ENCODE measurements at places on chromosomes 11 and 22.
A peak's percentile ranks its signal among the peaks of the same experiment; 100 is the strongest.

DNA sequence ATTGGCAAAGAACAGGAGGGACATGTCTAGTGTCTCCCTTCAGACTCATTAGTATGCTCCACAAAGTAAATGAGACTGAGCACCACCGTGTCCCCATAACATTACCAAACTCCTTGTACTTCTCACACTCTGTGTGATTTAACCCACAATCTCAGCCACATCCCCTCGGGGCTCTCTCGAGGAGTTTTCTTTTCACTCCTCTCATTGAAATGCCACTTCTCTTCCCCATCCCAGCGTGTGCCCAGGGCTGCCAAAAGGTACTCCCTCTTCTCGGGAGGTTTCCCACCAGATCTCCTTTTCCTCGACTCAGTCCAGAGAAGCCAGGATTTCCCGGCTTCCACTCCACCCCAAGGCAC lies 1.1 kb downstream of the RBFOX2 start:
- DNase-seq, result no peak

DNA sequence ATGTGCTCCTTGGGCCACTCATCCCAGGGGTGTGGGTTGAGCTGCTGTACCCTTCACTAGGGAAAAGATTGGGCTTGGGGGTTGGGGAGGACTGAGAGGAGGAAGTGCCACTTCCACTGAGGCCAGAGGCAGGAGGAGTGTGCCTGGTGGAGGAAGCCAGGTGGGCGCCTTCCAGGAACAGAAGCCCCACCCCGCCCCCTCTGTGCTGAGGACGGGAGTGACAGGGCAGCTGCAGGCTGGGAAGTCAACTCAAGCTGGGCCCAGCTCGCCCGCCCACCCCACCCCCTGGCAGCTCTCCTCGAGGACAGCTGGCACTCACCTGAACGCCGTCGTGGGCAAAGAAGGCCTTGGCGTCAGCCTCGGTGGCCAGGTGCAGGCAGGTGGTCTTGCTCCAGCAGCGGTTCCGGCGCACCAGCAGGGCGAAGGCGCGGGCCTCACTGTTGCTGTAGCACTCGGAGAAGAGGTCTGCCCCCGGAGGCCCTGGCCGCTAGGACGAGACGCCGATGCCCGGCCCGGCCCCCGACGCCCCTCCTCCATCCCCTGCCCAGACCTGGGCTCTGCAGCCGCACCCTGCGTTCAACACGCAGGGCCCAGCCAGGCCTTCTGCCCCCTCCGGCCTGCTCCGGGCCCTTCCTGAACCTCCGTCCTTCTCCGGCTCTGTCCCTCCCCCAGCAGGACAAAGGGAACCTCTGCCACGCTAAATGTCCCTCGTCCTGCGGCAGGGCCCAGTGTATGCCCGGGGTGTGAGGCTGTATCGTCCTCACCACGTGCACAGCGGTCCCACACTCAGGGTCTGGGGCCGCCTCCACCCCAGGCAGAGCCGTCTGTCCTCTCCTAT lies 13.4 kb downstream of the TSSC4 start:
- DNase-seq, result no peak

- DNase-seq, result no peak
Observed at GRCh38 chr22:17444204-17444504, 74.9 kb downstream of the CECR2 start.

GRCh38 chr11:3169255-3170043 lies 4.3 kb upstream of the OSBPL5 start:
- DNase-seq, result no peak

DNA sequence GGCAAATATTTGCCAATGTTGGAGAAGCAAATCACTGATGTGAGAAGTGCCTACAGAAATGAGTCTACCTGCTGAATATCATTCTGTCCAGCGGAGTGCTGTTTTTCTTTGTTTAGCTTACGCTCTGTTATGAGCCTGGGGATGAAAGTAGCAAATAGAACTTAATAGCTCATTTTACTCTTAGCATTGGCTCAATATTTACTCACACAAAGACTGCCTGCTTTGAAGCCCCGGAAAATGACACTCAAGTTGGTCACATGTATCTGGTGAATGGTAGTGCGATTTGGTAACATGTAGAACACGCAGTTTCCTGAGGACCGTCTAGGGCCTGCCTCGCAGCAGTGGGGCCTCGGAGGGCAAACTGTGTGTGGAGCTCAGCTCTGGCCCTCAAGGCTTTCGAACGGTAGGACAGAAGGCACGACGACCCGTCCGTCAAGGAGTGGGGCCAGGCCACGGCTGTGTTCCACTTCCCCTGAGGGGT lies 38.9 kb downstream of the TBC1D22A start:
- no peak for DNase-seq

- no peak for DNase-seq
Observed at GRCh38 chr11:119347242-119347641, 737 bp upstream of the MFRP start.

DNA sequence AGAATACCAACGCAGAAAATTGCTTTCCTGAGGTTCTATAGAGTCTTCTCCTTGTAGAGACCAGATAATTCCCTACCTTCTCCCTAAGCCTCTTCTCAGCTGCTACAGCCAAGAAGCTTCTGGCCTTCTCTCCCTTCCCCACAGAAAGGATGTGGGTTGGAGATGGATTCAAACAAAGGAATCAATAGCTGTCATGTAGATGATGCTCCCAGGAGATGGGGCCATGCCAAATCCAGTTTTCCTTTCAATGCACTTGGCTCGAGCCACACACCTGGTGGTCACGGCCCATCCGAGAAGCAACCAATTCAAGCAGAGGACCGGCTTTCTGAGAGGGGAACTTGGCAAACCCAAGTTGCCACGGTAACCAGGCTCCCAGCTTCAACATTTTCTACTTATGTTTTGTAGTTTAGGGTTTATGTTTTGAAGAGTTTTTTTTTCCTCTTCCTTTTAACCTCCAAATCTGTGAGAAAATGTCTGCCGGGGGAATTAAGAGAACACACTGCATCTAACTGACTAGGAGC lies 31.3 kb upstream of the OPCML start:
- DNase-seq, result no peak

GRCh38 chr11:46302866-46303265 lies 25.4 kb downstream of the CREB3L1 start:
- DNase-seq, result no peak

- no peak for DNase-seq
Observed at GRCh38 chr11:69704508-69705253, 859 bp upstream of the FGF19 start.

DNA sequence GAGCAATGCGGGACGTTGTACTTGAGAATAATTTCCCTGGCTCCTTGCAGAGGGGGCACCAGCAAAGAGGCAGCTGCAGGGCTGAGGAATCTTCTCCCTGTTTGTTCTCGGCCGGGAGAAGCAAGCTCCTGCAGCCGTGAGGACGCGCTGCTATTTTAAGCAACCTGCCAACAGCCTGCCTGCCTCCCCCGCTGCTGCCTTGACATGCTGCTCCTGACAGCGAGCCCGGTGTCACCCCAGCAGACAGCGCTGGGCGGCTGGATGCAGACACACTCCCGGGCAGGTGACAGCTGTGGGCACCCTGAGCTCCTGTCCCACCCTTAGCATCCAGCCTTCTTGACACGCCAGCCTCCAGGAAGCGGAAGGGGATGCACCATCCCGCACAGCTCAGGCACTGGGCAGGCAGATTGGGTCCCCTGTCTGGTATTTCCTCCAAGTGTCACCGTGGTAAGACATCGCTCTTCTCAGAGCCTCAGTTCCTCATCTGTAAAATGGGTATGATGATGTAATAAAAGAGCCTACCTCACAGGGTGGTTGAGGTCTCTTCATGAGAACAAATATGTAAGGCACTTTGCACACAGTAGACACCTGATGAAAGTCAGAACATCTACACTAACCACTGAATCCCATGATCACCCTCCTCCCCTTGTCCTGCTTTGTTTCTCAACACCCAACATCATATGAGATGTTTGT lies 530.6 kb downstream of the MN1 start:
- DNase-seq, result no peak

DNA sequence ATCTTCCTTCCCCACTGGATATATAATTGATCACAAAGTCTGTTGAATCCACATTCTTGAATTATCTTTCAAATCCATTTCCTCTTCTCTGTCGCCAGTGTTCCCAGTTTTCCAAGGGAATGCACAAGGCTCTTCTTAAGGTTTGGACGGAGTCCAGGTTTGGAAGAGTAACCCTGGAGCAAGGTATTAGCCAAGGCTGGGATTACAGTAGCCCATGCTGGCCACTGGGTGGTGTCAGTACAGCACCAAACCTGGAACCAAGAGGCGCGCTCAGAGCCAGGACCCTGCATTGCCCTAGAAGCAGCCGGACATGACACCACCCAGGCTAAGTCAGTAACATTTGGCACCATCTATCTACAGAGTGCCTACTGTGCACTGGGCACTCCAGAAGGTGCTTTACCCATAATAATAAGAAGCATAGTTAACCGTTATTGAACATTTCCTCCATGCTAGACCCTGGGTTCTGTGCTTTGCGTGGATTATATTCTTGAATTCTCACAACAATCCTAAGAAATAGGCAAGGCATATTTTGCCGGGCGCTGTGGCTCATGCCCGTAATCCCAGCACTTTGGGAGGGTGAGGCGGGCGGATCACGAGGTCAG lies 48.0 kb upstream of the CLPB start:
- DNase-seq, result peak; percentile 2

- DNase-seq, result no peak
Observed at GRCh38 chr11:119805663-119806062, 76.7 kb upstream of the NECTIN1 start.
